ENCODE measurements at places on chromosomes 11 and 22.

- DNase-seq = no peak
Measured at GRCh38 chr22:24843048-24843447, 37.0 kb downstream of the SGSM1 start.

DNA sequence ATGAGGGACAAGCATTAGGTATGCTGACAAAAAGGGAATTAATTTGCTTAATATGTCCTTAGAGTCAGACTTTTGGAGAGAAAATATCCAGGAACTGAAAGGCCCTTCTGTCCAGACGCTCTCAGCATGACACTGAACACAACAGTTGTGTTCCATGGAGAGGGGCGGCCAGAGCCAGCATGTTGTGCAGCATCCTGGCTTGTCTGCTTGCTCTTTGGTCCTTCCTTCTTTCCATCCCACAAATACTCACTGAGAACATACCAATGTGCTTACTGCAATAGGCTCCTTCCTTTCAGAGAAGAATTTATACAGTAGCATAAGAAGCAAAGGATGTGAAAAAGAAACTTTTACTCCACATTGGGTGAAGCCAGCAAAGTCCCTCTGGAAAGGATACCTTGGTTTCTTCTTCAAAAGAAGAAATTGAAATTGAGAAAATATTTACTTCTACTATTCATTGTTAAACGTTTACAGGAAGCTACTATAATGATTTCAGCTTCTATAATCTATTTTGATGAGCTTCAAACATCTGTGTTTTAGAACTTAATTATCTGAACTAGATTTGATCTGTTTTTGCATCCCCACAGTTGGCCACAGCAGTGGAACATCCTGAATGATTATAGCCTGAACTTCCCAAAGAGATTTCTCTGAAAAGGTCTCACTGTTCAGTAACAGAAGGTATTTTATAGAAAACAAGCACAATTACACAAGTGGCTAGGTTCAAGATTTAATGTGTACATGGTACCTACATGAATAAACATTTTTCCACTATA is 304.1 kb upstream of the PITPNB start:
- no peak for DNase-seq

DNA sequence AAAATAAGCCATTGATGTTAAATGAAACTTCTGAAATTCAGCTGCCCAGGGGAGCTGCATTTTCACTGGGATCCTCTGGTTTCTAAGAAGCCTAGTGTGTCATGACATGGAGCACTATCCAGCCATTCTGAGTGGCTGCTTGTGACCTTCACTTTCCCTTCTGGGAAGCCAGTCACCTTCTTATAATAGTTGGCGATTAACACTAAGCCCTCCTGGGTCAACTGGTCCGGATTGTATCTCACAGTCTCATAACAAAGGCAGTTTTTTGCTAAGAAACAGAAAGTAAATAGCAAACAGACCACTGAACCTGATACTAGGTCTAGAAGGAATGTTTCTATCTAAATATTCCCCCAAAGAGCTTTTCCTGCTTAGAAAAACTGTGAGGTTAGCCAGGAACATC is 7.9 kb downstream of the CSRP3 start:
- DNase-seq = no peak

- DNase-seq = no peak
Measured at GRCh38 chr11:114396916-114397315, 3.4 kb downstream of the C11orf71 start.

DNA sequence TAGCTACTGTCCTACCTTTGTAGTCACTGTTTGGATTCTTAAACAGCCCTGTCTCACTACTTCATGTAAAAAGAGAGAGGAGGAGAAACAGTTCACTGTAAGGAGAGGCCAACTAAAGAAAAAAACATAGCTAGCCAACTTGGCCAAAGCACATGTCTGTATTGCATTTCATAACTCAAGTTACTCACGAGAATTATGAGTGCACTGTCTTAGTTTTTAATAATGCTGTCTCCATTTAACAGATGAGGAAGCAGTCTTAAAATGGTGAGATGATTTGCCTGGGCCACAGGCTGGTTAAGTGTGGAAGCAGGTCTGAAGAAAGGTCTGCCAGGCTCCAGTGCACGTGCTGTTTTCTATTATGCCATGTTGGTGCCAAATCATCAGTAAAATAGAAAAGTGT is 104.5 kb downstream of the UVRAG start:
- no peak for DNase-seq

GRCh38 chr22:31141551-31141950 is 1.2 kb upstream of the PLA2G3 start:
- no peak for DNase-seq

- DNase-seq = no peak
Measured at GRCh38 chr11:1652771-1653540, 23.4 kb downstream of the KRTAP5-5 start.

DNA sequence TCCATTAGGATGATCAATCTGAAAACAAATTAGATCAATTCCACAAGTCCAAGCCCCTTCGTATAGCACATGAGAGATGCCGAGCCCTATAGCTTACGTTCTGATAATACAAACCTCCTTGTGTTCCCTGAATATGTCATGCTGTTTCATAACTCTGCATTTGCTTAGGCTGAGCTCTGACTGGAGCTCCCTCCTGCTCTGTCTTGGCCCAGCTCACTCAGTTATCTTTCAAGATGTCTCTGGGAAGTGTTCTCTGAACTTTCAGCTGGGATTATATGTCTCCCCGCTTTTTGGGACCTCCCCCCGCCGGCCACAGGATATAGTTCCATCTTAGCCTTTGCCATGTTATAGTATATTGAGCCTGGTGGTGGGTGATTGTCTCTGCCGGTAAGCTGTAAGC is 44.0 kb downstream of the FDX1 start:
- no peak for DNase-seq

DNA sequence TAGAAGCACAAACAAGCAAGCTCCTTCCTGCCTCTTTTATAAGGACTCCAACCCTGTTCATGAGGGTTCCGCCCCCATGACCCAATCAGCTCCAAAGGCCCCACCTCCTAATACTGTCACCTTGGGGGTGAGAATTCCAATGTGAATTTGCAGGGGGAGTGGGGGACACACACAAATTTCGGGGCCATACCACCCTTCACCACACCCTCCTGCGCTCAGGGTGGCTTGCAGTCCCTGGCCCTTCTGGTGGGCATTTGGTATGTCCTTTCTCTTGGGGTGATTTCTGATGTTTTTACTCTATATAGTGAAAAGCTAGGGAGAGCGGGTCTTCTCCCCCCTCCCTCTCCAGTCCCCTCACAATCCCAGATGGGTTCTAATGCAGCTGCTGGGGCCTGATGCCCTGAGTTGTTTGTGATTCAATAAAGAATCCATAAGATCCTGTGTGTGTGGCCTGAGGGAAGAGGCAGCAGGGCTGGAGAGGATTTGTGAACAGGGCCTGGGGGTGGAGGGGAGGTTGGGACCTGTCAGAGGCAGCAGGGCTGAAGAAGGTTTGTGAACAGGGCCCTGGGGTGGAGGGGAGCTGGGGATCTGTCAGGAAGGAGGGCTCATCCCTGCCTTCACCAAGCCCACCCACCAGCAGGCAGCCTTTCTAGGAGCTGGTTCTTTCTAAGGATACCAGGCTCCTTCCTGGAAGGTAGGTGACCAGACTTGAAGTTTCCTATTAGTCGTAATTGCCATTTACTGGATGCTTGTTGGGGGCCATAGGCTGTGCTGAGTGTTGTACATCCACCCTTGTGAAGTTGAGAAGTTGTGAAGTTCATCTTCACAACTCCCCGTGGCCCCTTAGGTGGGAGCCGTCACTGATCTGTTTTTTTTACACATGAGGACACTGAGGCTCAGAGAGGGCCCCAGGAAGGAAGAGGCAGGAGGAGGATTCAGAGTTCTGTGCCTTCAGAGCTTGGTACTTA is 7.9 kb downstream of the SLC35C1 start:
- no peak for DNase-seq

- no peak for DNase-seq
Measured at GRCh38 chr11:64933935-64934681, 1.6 kb downstream of the GPHA2 start.

DNA sequence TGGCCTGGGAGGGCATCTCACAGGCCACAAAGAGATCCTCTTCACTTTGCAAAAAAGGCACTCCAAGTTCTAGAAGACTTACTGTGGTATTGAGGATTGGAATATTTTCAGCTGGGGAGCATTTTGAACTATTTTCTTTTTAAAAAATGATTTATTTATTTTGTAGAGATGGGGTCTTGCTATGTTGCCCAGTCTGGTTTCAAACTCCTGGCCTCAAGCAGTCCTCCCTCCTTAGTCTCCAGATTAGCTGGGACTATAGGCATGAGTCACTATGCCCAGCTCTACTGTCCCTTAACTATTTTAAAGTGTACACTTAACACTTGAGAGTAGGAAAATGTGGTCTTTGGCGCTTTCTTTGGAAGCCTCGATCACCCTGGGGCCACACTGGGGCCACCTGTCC is 24.9 kb upstream of the DGCR8 start:
- no peak for DNase-seq

DNA sequence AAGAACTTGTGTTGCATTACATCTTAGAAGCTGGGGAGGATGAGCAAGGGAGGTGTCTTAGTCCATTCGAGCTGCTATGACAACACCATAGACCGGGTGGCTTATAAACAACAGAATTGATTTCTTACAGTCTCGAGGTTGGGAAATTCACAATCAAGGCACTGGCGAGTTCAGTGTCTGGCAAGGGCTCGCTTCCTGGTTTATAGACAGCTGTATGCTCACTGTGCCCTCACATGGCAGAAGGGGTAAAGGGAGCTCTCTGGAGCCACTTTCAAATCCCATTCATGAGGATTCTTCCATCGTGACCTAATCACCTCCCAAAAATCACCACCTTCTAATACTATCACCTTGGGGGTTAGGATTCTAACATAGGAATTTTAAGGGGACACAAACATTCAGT is 150.0 kb upstream of the NECTIN1 start:
- no peak for DNase-seq

- no peak for DNase-seq
Measured at GRCh38 chr22:29290061-29290460, 16.4 kb upstream of the GAS2L1 start.

DNA sequence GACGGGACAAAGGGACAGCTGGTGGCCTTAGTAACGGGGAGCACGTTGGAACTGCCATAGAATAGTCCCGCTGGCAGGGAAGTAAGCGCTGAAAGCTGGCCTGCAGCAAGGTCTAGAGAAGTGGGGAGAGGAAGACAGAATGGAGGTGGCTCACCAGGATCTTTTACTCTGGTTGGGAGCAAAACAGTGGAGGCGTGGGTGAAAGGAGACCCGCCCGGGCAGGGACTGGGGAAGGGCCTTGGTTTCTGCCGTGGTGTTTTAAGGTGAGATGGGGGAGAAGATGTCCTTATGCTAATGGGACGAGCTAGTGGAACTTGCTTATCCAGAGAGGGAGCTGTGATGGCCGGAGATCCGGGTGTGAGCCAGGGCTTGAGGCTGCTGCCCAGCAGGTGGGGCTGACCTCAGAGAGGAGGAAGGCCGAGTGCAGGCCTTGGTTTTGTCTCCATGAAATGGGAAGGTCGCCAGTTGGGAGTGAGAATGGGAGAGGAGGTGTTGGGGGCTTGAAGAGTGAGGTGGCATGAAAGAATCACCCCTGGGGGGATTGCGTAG is 56.4 kb upstream of the CTTN start:
- DNase-seq = no peak

DNA sequence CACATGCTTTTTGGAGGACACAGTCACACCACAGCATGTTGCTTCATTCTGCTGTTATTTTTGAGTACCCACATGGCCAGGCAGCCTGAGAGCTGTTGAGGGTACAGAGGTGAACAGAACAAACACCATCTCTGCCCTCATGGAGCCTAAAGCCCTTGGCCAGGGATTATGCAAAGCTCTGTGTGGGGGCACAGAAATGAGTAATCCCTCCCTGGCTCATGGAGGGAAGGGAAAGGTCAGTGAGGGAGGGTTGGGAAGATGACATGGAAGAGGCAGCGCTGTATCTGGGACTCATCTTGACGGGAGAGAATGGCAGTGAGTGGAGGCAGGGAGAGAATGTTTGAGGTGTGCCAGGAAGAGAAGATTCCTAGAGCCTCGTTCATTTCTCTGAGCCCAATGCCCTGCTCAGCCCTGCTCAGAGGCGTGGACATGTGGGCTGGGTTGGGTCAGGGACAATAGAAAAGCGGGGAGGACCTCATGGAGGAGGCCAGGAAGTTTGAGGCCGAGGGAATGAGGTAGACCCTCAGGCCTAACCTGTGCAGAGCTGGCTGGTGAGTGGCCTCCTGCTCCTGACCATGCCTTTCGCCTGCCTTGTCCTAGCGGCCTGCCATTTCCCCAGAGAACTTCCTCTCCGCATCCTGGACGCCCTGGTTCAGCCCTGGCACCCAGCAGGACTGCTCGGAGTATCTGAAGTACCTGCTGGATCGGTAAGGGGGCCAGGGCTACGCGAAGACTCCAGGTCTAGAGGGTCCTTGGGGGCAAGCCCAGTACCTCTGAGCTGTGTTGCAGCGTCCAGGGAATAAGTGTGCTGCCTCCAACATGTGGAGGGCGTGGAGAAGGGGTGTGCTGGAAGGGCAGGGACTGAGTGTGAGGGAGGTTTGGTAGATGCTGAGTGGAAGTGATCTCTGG is 19.8 kb downstream of the USP35 start:
- DNase-seq = no peak

DNA sequence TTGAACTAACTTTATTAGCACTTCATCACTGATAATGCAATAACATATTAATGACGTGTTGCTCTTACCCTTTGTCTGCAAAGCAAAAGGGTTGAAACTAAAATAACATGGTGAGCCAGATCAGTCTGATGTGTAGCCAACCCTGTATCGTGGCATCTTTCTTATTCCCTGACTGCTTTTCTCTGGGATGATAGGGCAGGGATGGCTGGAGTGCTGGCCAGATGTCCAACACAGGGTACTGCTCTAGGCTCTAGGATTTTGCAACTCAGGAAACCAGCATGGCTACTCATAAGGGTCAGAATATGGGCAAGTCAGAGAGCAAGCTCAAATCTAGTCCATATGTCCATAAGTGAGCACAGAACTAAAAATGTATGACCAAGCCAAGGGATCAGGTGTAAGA is 129.1 kb downstream of the SLC17A6 start:
- DNase-seq = no peak

GRCh38 chr11:19433367-19433766 is 192.6 kb upstream of the E2F8 start:
- DNase-seq = no peak

DNA sequence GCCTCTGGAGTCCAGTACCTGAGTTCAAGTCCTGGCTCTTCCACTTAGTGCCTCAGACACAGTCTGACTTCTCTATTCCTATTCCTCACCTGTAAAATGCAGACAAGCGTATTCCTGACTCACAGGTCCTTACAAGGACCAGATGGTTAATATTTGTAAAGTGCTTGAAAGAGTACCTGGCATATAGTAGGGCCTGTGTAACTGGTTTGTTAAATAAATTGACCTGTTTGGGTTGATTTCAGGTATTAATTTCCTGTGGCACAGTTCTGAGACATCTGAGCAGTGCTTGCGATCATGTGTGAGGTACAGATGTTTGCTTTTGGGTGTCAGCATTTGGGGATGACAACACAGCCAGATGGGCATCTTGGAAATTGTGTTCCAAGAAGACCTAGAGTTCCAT is 127.5 kb downstream of the APIP start:
- no peak for DNase-seq
